ENCODE measurements at places on chromosomes 1 and 21.

DNA sequence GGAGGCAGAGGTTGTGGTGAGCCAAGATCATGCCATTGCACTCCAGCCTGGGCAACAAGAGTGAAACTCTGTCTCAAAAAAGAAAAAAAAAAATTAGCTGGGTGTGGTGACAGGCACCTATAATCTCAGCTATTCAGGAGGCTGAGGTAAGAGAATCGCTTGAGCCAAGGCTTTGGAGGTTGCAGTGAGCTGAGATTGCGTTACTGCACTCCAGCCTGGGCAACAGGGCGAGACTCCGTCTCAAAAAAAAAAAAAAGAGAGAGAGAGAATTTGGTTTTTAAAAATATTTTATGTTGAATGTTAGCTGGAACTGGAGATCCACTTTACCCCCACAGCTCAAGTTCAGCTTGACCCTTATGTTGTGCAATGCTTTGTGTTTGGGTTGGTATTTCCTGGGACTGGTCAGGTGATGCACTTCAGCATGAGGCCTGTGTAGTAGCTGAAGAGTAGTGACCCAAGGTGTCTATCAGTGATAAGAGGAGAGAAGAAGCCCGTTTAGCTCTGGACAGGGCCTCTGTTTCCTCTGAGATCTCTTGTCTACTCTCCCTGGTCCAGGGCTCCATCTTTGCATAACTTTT, 36.8 kb upstream of the MACF1 start:
- peak; percentile 92 for DNase-seq

- DNase-seq, result no peak
Observed at GRCh38 chr1:69645477-69645876, 77.8 kb downstream of the LRRC7 start.

- no peak for DNase-seq
Observed at GRCh38 chr1:30762152-30762929, 4.8 kb upstream of the LAPTM5 start.

- peak; percentile 11 for DNase-seq
Observed at GRCh38 chr1:161989108-161989507, 34.6 kb downstream of the OLFML2B start.

DNA sequence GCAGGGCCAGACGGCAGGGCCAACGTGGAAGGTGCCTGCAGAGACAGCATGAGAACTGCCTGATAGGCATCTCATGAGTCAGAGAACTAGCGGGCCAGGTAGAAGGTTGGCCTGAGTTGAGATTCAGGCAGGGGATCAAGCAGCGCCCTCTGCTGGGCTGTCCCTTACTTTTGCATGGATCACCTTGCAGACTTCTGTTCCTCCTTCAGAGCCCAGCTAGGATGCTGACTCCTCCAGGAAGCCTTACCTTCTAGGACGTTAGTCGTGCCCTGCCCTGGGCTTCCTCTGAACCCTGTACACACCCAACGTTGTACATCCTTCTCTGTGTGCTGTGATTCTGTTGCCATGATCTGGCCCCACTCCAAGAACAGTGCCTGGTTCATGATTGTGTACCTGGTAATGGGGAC, 231.3 kb upstream of the VAMP3 start:
- peak; percentile 41 for DNase-seq

GRCh38 chr1:7809742-7810141, 25.7 kb downstream of the PER3 start:
- DNase-seq, result no peak

GRCh38 chr1:171740987-171741871, 636 bp downstream of the VAMP4 start:
- peak; percentile 90 for DNase-seq

All from hematopoietic multipotent progenitor cell treated with erythropoietin and hydrocortisone succinate and interleukin-3 and kit ligand, for 4 days (in vitro differentiated cells).